ENCODE measurements at places on chromosomes 5 and 9.
A peak's percentile ranks its signal among the peaks of the same experiment; 100 is the strongest.

- no peak for DNase-seq
These were observed 171.6 kb downstream of the TARS1 start for GRCh38 chr5:33612386-33612785.

GRCh38 chr5:170273968-170274710 is 23.4 kb downstream of the LCP2 start:
- DNase-seq: no peak

- DNase-seq: peak; percentile 78
These were observed 4.8 kb upstream of the SMU1 start for GRCh38 chr9:33081128-33081851.

- no peak for DNase-seq
These were observed 26.7 kb upstream of the SVEP1 start for GRCh38 chr9:110606179-110606790.

- peak; percentile 83 for DNase-seq
These were observed 145.7 kb upstream of the DAB2 start for GRCh38 chr5:39570403-39571027.

DNA sequence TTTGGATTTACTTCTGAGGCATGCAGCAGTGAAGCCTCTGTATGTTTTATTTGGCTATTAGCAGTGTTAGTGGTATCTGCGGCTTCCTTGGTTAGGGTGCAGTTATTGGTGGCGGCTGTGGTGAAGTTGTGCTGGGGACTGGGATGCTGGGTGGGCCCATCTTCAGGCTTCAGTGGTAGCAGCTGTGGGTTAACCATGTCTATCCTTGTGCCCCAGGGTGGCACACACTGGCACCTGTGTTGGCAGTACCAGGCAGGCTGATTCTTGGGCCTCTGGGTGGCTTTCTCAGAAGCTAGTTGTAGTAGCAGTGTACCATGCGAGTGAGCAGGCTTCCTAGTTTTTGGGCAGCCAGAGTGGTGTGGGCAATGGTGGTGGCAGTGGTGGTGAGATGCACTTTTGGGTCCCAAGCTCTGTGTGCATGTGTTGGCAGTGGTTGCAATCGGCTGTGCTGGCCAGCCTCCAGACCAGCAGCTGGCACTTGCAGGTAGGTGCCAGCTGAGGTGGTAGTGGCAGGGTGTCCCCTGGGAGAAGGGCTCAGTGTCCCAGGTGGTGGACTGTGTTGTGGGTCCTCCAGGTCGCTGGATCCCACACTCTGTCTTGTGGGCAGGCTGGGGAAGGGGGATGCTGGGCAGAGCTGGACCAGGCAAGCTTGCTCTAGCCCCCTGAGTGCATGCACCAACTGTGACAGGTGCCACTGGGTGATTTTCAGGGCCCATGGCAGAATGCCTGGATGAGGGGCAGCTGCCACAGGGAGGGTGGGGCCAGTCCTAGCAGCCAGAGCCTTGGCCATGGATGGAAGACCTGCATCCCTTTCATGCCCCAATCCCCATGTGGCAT is 13.6 kb downstream of the AHRR start:
- DNase-seq: no peak

- DNase-seq: no peak
These were observed 158.0 kb downstream of the ENC1 start for GRCh38 chr5:74482523-74482922.

DNA sequence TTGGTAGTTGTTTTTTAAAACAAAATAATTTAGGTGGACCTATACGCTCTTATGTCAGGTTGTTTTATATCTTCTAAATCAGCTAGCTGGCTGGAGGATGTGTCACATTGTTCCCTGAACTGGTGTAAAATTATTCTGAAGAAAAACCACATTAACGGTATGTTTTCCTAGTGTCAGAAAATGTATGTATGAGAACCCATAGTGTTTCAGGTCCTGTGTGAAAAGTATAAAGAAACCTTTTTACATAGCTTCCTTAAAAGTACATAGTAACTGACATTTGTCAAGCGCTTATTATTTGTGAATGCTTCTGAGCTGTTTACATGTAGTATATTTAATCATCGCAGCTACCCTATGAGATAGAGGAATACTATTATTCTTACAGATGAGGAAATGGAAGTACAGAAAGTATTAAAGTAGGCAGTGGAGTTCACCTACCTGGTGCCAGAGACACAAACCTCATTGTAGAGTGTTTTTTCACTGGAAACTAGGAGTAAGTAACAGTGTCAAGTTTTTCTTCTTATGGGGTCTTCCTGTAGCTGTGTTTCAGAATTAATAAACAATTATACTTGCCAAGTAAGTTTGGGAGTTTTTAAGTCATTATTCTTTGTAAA is 10.4 kb upstream of the FAM120AOS start:
- DNase-seq: no peak

- peak; percentile 61 for DNase-seq
These were observed at the start of gene VCAN for GRCh38 chr5:83471405-83472212. Gene VCAN (plus strand): TSS chr5:83471744. CDS start chr5:83483519, 11,775 bp downstream.

DNA sequence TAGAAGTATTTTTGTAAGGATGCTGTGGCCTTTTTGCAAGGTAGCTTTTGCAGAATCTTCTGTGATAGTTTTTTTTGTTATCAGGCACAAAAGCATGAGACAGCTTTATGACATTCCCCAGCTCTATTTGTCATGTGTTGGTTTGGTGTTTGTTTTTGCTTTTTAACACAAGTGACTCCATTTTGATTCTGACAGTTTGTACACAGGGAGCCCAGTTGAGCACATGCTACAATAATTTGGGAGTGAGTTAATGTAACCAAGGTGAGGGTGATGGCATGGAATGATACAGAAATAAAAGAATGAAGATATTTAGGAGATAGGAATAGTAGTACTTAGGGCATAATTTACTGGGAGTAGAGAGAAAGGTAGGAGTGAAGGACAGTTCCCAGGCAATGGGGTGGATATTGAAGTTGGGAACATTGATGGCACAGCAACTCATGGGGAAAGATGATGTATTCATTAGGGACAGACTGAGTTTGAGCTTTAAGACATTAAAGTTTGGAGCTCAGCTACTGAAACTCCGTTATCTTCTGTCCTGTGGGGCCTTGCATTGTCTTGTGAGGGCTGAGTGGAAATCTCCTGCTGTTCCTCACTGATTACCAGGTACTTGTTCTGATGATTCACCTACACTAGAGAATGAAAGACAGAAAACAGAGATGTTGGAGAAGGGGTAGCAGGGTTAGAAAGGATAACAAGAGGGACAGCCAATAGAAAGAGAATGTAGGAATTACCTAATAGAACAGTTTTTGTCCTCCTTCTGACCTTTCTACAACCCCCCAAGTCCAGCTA is 88.3 kb upstream of the CCDC112 start:
- no peak for DNase-seq

DNA sequence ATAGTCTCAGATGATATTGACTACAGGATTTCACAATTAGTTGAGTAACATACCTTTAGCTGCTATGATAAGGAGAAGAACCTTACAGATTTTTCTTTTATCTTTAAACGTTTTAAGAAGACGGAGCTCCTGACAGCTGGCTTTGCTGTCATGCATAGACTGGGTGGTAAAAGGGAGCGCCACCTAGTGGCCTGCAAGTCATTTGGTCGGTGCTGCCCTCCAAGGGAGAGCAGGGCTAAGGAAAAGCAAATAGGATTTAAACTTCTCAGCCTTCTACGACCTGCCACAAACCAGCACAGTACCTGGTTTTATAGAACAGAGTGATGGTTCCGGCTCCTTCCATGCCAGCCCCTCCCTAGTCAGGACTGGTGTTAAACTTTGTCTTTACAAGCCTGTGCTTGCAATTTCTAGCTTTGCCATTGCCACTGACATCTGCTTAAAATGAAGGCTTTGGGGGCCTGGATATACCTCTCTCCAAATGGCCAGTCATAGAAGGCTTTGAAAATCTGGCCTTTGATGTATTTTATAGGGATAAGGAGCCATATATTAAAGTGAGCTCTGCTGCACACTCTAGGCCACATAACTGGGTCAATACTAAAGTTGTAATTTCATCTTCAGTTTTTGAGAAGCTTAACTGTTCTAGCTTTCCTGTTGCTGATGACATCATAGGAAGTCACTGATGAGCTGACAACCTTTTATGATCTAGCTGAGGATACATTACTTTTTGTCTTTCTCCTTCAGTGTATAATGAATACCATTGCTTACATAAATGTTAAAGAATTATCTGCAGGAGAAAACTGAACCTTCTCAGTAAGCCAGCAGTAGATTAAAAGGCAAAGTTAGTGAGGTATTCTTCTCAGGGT is 31.1 kb upstream of the ADAMTSL1 start:
- DNase-seq: peak; percentile 67

DNA sequence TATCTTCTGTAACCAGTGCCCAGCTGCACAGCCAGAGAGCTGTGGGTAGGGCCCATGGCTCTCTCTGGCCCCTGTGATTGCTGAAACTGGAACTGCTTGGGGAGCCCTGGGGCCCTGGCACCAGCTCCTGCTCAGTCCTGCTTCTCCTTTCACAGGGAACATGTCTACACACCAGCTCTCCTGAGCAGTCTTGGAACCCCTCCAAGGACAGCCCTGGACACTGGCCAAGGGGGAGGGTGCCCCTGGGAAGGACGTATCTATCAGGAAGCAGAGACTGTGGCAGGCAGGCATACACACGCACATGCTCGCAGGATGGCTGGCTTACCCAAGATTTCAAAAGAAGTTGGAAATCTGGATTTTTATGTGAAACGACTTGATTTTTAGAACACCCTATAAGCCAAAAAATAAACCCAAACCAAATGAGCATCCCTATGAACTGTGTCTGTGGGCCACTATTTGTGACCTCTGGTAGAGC is 8.8 kb upstream of the TRAF1 start:
- peak; percentile 91 for DNase-seq
